NCI-H2029 (cell line): ENCODE measurements at places on chromosomes 11 and 22.
A peak's percentile ranks its signal among the peaks of the same experiment; 100 is the strongest.

DNA sequence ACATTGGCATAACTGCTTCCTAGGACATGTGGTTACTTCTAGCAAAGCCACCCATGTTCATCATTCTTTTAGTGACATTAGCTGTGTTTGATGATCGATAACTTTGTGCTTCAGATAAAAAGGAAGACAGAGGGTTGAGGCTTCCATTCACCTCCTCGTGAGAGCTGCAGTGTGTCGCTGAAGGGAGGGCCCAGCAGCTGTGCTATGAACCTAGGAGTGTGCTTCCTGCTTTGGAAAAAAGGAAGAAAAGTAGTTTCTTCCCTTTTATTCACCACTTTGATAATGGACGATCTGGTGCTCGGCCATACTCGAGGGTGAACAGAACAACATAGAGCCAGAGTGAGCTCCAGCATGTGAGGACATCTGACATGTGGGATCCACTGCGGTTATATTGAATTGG lies 6.1 kb upstream of the RFPL2 start:
- DNase-seq, result no peak

GRCh38 chr22:44660051-44660830 lies 41.8 kb upstream of the PRR5 start:
- no peak for DNase-seq

DNA sequence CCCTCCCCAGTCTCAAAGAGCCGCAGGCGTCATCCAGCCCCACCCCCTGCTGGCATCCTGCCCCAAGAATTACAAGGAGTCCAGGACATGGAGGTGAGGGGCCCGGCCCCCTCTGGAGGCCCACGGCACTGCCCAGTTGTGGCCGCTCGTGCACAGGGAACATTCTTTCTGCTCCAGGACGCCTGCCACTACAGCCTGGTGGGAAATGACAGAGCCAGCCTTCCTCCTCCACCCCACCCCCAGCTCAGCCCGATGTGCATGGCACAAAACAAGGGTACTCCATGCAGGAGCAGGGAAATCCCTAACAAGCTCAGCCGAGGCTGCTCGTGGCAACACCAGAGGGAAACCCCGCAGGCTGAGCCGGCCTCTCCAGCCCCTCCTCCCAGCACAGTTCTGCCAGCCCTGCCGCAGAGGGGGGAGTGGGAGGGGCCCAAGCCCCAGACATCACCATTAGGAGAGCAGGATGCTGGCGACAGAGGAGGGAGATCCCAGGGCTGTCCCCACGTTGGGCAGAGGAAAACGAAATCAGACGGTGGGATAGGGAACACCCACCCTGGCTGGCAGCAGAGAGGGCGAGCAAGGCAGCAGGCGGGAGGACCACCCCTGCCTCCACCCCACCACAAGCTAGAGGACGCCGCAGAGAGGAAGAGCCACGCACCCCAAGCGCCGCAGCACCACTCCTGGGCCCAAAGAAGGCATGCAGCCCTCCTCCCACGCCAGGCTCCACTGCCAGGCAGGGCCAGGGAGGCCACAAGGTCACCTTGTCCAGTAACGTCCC lies 10.0 kb downstream of the IGSF9B start:
- peak; percentile 44 for DNase-seq

DNA sequence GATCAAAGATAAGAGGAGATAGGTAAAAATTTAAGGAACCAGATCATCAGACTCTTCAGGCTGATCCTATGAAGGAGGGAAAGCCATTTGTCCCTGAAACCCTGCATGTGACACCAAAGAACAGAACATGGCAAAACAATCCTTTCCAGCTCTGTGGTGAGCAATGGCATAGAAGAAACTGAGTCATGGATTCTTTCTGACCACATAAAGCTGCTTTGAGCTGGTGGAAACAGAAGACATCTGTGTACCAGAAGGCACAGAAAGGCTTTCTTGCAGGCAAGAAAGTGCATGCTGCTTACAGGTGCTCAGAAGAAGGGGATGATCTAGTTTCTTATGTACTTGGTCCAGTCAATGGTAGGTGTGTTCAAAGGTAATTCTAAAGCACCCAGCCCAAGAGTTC lies 45.0 kb upstream of the APOA1 start:
- no peak for DNase-seq

DNA sequence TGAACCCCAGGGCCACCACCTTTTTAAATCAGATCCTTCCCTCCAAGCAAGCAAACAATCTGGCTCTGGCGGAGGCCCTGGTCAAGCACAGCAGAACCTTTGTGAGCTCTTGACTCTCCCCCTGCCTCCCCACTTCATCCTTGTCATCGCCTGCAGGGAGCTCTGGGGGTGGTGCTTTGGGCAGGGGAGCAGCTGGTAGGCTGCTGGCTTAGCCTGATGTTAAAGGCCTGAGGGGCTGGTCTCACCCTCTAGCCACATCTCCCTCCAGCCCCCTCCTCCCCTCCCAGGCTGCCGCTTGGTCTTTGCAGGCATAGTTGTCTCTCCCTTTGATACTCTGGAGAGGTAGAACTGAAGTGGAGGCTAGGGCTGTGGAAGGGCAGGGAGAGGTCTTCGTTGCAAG lies 50.9 kb downstream of the THAP12 start:
- no peak for DNase-seq

DNA sequence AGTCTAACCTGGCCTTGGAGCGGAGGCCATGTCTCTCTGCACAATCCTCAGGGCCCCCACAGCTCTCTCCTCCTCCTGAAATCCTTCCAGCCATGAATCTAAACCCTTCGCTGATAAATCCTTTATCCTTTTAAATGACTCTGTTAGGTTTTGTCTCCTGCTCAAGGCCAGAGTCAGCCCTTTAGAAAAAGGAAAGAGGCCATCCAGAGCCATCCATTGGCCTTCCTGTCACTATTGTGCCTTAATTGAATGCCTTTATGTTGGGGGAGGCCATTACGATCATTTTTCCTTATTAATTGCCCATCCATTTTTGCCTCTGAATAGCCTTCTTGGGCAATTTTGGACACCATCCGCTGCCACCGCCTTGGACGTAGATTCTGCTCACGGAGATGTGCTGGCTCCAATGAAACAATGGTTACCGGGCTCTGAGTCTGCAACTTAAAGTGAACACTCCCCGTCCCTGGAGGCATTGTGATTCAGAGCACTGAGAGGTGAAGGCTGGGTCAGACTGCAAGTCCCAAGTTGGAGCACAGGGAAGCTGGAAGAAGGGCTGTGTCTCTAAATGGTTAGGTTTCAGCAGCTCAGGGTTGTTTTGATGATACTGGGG lies 213.0 kb upstream of the E2F8 start:
- DNase-seq, result no peak

DNA sequence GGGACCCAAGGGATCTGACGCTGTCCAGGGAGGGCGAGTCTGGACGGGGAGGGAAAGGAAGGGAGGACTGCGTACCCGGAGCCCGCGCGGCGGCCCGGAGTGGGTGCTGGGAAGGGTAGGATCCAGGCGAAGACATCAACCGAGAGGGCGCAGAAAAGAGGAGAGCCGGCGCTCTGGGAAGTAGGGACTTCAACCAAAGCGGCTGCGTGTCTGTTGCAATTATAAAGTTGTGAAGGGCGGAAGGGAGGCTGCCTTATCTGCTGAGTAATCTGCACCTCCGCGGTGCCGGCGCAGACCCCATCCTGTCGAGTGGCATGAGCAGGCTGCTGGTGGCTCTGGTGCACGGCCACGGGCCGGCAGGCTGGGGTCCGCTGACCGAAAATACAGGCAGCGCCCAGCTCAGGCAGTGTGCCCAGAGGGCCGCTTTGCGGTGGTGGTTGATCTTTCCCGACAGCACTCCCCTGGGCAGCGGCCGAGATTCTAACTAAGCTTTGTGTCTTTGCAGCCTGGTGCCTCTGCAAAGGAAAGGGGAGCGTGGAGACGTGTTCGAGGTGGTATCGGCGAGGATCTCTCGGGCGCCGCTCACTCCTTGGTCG lies 978 bp downstream of the C11orf87 start:
- no peak for DNase-seq

- DNase-seq, result no peak
Measured at GRCh38 chr11:80613655-80614054, 1172.8 kb upstream of the TENM4 start.

- no peak for DNase-seq
Measured at GRCh38 chr11:96055706-96056387, 131.9 kb upstream of the MTMR2 start.

GRCh38 chr22:25014896-25015755 lies 62.6 kb downstream of the KIAA1671 start:
- DNase-seq, result no peak

GRCh38 chr22:43293655-43294392 lies 49.3 kb downstream of the SCUBE1 start:
- DNase-seq, result peak; percentile 94

- DNase-seq, result no peak
Measured at GRCh38 chr22:49791682-49792081, 36.0 kb downstream of the BRD1 start.
